Heart left ventricle (tissue), 16 donors: ENCODE measurements at places on chromosomes 1 and 21. TPM values are rescaled to one million over a fixed set of nuclear protein-coding genes. Genes with fewer than 3 reads are reported as not detected.
A peak's percentile ranks its signal among the peaks of the same experiment; 100 is the strongest.

GRCh38 chr1:245332513-245332912 is 177.7 kb downstream of the KIF26B start:
- DNase-seq, result no peak
- H3K27ac ChIP-seq, result no peak overlapping the region
- H3K4me3 ChIP-seq, result no peak overlapping the region
- no peaks in the 10 kb centered on the region for H3K4me1 ChIP-seq
- no peaks in the 10 kb centered on the region for H3K27me3 ChIP-seq
- H3K36me3 ChIP-seq, result no peaks in the 10 kb centered on the region

GRCh38 chr1:156823210-156823790 is 6.7 kb upstream of the SH2D2A start:
- no peak for DNase-seq
- H3K4me1 ChIP-seq, result no peaks in the 10 kb centered on the region
- no peaks in the 10 kb centered on the region for H3K36me3 ChIP-seq
- no peaks in the 10 kb centered on the region for H3K27me3 ChIP-seq
- no peak overlapping the region for H3K4me3 ChIP-seq

- no peaks in the 10 kb centered on the region for H3K36me3 ChIP-seq
- no peak overlapping the region for H3K27ac ChIP-seq
- no peaks in the 10 kb centered on the region for H3K27me3 ChIP-seq
- DNase-seq, result no peak
- no peaks in the 10 kb centered on the region for H3K4me1 ChIP-seq
- no peak overlapping the region for H3K4me3 ChIP-seq
Observed at GRCh38 chr1:181784039-181784683, 277.4 kb downstream of the ZNF648 start.

The CLCN6 gene
- 20.8 TPM for total RNA-seq

DNA sequence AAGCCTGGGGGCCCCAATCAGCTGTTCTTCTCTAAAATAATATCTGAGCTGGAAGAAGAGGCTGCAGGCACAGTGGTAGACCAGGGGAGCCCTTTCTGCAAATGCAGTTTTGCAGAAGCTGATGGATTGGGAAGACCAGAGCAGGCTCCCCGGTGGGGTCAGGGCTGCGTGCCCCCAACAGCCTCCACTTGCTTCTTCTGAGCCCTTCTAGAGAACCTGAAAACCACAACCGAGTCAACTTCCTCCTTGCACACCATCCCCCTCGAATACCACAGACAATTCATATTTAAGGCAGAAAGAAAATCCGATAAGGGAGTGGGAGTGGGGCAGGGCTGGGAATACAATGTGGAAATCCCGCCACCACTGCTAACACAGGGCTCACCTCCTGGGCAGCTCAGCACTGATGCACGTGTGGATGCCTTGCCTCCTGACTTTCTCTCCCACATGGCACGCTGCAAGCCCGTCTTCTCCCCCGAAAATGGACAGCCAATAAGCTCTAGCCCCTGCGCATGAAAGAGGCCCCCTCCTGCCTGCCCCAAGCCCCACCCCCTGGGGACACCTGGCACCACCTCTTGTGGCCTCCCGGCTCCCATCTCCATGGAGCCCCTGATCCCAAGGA is 25.4 kb upstream of the ALDH4A1 start:
- no peak overlapping the region for H3K4me3 ChIP-seq
- H3K4me1 ChIP-seq, result peaks cover 27% of the 10 kb centered on the region
- H3K27ac ChIP-seq, result peak overlapping the region; percentile 85
- H3K36me3 ChIP-seq, result no peaks in the 10 kb centered on the region

The ZNF691 gene
- 5.9 TPM for total RNA-seq

The WARS2 gene
- total RNA-seq, result 15.5 TPM

The PLA2G5 gene
- 42.7 TPM for total RNA-seq

GRCh38 chr1:192660613-192661012 is 24.7 kb downstream of the RGS13 start:
- no peak for DNase-seq
- H3K36me3 ChIP-seq, result no peaks in the 10 kb centered on the region
- H3K27me3 ChIP-seq, result no peaks in the 10 kb centered on the region
- no peaks in the 10 kb centered on the region for H3K4me1 ChIP-seq
- no peak overlapping the region for H3K4me3 ChIP-seq

GRCh38 chr1:209354111-209354839 is 229.2 kb upstream of the CAMK1G start:
- no peak overlapping the region for H3K27ac ChIP-seq
- peaks cover 10% of the 10 kb centered on the region for H3K4me1 ChIP-seq
- no peaks in the 10 kb centered on the region for H3K27me3 ChIP-seq

DNA sequence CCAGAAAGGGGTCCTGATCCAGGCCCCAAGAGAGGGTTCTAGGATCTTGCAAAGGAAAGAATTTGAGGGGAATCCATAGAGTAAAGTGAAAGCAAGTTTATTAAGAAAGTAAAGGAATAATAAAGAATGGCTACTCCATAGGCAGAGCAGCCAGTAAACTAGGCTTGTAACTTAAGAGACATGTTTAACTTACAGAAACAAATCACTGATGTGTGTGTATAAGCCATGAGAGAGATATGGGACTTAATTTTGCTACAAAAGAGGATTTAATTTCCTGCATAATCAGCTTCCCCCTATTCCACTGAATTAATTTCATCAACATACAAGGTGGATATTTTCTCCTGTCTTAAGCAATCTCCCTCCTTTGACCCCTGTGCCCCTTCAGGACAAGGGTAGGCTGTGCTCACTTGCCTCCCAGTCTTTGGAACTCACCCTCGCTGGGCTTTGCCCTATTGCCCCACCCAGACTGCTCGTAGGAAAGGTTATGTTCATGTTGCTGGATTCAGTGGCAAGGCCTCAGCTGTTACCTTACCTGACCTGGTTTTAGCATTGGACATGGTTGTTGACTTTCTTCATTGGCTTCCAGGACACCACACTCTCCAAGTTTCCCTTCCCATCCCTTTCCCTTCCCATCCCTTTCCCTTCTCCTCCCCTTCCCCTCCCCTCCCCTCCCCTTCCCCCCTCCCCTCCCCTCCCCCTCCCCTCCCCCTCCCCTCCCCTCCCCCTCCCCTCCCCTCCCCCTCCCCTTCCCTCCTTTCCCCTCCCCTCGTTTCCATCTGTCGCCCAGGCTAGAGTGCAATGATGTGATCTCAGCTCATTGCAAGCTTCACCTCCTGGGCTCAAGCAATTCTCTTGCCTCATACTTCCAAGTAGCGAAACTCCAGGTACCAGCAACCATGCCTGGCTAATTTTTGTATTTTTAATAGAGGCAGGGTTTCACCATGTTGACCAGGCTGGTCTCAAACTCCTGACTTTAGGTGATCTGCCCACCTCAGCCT is 44.6 kb downstream of the TBCE start:
- H3K27me3 ChIP-seq, result no peaks in the 10 kb centered on the region
- no peaks in the 10 kb centered on the region for H3K36me3 ChIP-seq
- H3K4me1 ChIP-seq, result no peaks in the 10 kb centered on the region
- no peak overlapping the region for H3K27ac ChIP-seq
- DNase-seq, result no peak

The LYPD8 gene
- not detected for total RNA-seq

DNA sequence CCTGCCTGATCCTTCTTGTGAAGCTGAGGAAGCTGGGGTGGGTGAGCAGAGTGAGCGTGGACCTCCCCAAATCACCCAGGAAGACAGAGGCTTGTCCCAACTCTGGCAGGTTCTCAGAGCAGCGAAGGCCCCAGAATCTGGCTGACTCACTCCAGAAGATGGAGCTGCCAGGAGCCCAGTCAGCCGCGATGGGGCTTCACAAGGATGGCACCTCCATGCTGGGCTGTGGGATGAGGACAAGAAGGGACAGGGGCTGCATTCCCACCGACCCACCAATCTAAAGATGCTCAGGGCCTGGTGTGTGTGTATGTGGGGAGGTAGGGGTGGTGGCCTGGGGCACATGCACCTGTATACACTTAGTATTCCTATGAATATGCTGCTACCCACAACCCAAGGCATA is 52.9 kb downstream of the ATP1A1 start:
- no peak overlapping the region for H3K27ac ChIP-seq
- no peak overlapping the region for H3K4me3 ChIP-seq
- H3K4me1 ChIP-seq, result peaks cover 18% of the 10 kb centered on the region

The TAS1R3 gene
- 0.21 TPM for total RNA-seq

The AGMAT gene
- total RNA-seq, result 0.53 TPM

The ZNF644 gene
- total RNA-seq, result 37.9 TPM

GRCh38 chr1:116374353-116375147 is 1.5 kb downstream of the ATP1A1 start:
- H3K4me1 ChIP-seq, result peaks cover 59% of the 10 kb centered on the region
- peak overlapping the region; percentile 89 for H3K27ac ChIP-seq
- DNase-seq, result no peak
- H3K27me3 ChIP-seq, result no peaks in the 10 kb centered on the region
- H3K4me3 ChIP-seq, result peak overlapping the region; percentile 77
